Left renal pelvis (tissue), 4 donors: ENCODE measurements at places on chromosomes 4 and X. TPM values are rescaled to one million over a fixed set of nuclear protein-coding genes. Genes with fewer than 3 reads are reported as not detected.

The REST gene
- 51.0 TPM for polyA plus RNA-seq

The YY2 gene
- 3.1 TPM for polyA plus RNA-seq

The RBM47 gene
- polyA plus RNA-seq, result 4.4 TPM

The ARSJ gene
- 16.6 TPM for polyA plus RNA-seq

The APBB2 gene
- polyA plus RNA-seq, result 54.4 TPM

The KLHL8 gene
- polyA plus RNA-seq, result 19.7 TPM

The SPANXA1 gene
- not detected for polyA plus RNA-seq

The YTHDC1 gene
- 188 TPM for polyA plus RNA-seq

The CDKL2 gene
- polyA plus RNA-seq, result 15.2 TPM

The GPR82 gene
- not detected for polyA plus RNA-seq

The IBSP gene
- not detected for polyA plus RNA-seq

The HOPX gene
- 2.9 TPM for polyA plus RNA-seq

The TET2 gene
- 25.7 TPM for polyA plus RNA-seq

The ADH7 gene
- polyA plus RNA-seq, result not detected

The GAGE13 gene
- 0.99 TPM for polyA plus RNA-seq

The BTC gene
- 6.3 TPM for polyA plus RNA-seq

The IRF2 gene
- 35.7 TPM for polyA plus RNA-seq

The GPR173 gene
- polyA plus RNA-seq, result 16.6 TPM

The GPR119 gene
- not detected for polyA plus RNA-seq

The F9 gene
- not detected for polyA plus RNA-seq

The MTNR1A gene
- polyA plus RNA-seq, result 1.9 TPM

The NOX1 gene
- polyA plus RNA-seq, result 1.4 TPM

The MAGEB10 gene
- not detected for polyA plus RNA-seq

The ZNF732 gene
- polyA plus RNA-seq, result 2.8 TPM

The AREG gene
- polyA plus RNA-seq, result not detected

The OGT gene
- 182 TPM for polyA plus RNA-seq

The RENBP gene
- polyA plus RNA-seq, result 5.4 TPM

The COL25A1 gene
- 18.6 TPM for polyA plus RNA-seq

The BTK gene
- polyA plus RNA-seq, result 3.2 TPM

The IGFBP7 gene
- polyA plus RNA-seq, result 506 TPM

The FAM47E gene
- polyA plus RNA-seq, result 0.53 TPM

The XAGE2 gene
- polyA plus RNA-seq, result not detected

The ARHGAP36 gene
- not detected for polyA plus RNA-seq

The DRP2 gene
- polyA plus RNA-seq, result 1.9 TPM

The TRMT10A gene
- 15.3 TPM for polyA plus RNA-seq

The IQCM gene
- polyA plus RNA-seq, result not detected

The TMPRSS11D gene
- polyA plus RNA-seq, result 0.24 TPM

The PDCL2 gene
- polyA plus RNA-seq, result not detected

The STAP1 gene
- 0.14 TPM for polyA plus RNA-seq
